ENCODE measurements at places on chromosomes 11 and 22.

DNA sequence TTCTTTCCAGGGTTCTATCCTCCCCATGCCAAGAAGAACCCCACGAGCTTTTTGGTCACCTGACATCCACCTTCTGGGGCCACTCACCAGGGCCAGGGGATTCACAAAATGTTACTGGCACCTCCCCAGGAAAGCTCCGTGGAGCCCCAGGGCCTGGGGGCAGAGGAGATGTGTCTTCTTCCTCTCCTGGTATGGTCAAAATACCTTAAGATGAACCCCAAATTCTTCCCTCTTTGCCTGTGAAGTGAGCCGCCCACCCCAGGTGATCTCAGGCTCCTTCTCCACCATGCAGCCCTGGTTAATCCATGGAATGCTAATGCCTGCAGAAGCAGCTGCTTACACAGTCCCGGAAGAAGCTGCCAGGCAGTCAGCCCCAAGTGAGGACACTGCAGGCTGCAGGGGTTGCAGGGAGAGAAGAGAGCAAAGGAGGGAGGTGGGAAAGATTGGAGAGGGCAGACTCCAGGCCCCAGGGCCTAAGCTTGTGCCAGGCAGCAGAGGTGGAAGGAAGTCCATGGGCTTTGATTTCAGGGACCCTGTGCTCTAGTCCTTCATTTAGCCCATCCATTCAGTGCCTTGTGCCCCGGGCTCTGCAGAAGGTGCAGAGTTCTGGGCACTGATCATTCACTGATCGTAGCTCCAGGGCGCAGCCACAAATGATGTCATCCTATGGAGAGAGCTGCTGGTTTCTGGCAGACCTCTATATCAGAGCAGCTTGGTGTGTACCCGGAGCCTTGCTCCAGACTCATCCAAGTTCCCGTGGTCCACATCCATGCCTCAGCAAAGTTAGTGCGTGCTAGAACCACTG is 127.9 kb upstream of the NECTIN1 start:
- DNase-seq: no peak

DNA sequence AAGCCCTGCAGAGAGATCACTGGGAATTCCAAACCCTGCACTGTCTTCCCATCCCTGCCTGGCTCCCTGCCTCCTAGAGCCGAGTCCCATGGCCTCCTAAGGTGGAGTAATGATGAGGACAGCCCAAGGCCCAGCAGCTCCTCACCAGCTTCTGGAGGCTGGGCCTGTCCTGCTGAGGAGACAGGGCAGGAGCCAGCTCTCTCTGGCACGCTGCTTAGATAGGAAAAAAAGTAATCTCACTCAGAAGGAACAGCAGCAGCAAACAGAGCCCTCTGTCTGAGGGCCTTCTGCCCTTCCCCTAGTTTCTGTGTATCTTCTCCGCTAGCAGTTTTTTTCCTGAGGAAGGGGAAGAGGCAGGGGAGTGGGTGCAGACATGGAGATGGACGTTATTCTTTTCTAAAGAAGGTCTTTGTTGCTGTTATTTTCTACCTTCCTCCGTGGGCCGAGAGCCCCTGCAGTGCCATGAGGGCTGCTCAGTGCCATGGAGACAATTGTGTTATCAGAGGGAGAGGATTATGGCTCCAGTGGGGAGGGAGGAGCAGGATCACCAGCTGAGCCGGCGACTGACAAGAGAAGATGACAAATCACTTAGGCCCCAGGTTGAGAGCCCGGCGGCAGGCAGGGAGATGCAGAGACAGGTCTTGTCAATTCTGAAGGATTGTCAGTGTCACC is 315.3 kb downstream of the BUD13 start:
- DNase-seq: no peak

DNA sequence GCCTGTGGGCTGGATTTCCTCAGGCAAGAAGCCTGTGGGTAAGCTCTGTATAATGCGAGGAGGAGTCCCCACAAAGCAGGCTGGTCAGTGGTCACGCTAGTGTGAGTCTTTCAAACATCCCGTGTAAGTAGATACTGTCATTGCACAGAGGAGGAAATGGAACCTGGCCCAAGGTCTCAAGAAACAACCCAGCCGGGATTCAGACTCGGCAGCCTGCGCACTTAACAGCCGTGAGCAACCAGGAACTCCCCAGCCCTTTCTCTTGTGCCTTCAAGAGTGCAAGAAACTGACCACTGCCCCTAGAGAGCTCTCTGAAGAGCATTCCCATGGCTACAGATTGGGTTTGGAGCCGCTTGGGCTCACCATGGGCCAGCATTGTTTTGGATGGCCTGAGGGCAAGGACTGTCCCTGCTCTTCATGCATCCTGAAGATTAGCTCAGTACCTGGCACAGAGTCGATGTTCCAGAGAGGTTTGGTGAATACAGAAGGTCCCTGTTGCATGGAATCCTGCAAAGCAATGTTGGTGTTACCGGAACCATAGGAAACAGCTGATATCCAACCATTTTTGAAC is 6.0 kb downstream of the MPST start:
- no peak for DNase-seq

- DNase-seq: no peak
Observed at GRCh38 chr11:7512525-7513233, 1.1 kb upstream of the PPFIBP2 start.

DNA sequence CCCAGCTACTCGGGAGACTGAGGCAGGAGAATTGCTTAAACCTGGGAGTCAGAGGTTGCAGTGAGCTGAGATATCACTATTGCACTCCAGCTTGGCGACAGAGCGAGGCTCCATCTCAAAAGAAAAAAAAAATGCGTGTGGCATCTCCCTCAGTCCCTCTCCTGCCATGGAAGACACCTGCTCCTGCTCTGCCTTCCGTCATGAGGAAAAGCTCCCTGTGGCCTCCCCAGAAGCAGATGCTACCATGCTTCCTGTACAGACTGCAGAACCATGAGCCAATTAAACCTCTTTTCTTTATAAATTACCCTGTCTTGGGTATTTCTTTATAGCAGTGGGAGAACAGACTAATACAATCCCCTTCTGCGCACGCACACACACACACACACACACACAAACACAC is 249.4 kb downstream of the MN1 start:
- DNase-seq: no peak

GRCh38 chr11:10495464-10495786 is 40.4 kb downstream of the AMPD3 start:
- no peak for DNase-seq

- no peak for DNase-seq
Observed at GRCh38 chr11:119591836-119592310, 137.1 kb downstream of the NECTIN1 start.

DNA sequence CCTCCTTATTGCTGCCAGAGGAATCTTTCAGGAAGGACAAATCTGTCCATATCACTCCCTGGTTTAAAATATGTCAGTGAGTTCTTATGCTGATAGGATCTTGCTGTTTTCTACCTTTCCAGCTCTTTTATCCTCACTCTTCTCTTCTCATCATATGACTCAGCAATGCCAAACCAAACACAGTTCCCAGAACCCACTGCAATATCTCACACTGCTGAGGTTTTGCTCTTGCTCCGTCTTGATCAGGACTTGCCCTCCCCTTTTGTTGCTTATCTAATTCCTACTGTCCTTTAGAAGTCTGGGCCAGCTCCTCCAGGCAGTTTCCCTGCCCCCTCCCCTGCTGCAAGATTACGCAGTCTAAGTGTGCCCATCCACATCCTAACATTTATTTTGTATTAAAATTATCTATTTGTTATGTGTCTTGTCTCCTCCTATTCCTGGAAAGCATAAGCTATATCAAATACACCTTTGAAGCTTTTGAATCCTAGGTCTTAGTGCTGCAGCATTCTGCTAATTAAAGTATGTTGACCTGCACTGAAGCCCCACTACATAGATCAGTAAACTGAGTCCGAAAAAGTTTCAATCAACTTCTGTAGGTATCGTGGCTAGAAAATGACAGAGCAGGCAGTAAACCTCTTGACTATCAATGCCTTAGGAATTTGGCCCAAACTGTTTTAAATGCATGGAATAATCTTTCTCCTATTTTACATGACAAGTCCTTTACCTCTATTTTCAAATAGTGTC is 119.2 kb upstream of the C11orf87 start:
- no peak for DNase-seq

DNA sequence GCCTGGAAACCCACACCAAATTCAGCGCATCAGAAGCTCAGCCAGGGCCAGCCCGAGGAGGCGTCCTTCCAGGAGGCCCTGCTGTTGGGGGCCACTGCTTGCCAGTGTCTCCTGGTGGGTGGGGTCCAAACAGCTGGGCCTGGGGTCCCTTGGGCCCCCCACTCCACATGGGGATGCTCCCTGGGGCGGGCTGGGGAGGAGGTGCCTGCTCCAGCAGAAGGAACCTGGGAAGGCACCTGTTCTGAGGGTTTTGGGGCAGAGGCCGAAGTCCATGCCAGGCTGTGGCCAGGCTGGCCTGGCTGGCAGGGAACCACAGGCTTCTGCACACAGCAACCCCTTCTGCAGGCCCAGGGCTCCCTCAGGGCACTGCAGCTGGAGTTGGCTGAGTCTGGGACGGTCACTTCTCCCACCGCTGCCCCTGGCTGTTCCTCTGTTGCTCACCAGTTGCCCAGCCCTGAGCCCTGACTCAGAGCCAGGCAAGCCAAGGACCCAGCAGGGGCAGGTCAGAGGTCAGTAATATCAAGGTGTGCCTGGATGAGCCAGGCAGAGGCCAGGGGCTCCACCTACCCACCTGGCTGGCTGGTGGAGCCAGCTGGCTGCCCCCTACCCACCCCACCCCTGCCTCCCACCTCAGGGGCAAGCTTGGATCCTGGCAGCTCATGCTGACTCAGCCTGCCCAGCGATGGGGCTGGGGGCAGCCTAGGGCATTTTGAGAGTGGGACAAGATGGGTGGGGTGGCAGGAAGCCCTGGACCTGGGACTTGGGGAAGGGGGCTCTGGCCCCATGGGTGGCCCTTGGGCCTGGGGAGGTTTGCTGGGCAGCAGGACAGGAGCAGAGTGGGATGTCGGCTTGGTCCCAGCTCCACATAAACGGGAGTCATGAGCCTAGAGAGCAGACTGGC is 12.0 kb upstream of the PHLDA2 start:
- DNase-seq: no peak

Data from effector CD4-positive, alpha-beta T cell (primary cell).